Activated naive CD4-positive, alpha-beta T cell (primary cell): ENCODE measurements at places on chromosomes 2 and 18.

DNA sequence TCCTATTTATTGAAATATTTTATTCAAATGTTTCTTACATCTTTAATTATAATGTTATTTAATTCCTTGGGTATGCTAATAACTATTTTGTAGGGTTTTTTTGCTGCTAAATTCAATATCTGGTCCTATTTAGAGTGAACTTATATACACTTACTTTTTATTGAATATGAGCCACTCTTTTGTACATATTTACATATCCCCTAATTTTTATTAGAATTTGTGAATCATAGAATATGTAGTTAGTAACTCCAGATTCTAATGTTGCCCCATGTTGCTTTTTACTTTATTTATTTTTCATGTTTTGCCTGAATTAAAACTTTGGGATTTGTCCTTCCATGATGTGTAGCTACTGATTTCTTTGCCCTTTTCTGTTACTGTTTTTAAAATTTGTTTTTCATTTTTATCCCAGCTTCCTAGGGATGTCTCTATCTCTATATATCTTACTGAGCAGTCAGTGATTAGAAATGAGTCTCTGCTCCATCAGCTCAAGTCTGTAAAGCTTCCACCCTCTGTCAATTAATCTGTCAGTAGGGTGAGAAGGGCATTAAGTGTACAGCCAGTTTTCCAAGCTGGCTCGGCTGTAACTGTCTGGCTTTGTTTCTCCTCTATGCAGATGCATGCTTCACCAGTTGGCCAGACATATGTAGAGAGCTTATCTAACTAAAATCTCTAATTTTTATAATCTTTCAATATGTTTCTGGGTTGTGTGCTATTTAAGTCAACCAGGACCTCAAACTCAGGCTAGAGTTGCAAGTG is 256.9 kb downstream of the CDH19 start:
- DNase-seq: no peak

GRCh38 chr18:53850902-53851301 is 373.6 kb downstream of the MBD2 start:
- DNase-seq: no peak

DNA sequence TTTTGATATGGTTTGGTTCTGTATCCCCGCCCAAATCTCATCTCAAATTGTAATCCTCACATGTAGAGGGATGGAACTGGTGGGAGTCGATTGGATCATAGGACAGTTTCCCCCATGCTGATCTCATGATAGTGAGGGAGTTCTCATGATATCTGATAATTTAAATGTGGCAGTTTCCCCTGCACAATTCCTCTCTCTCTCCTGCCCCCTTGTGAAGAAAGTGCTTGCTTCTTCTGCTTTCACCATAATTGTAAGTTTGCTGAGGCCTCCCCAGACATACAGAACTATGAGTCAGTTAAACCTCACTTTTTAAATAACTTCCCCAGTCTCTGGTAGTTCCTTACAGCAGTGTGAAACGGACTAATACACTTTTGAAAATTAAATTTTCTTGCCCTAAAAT is 12.3 kb upstream of the KCNJ3 start:
- no peak for DNase-seq

- DNase-seq: no peak
Observed at GRCh38 chr2:36650031-36650829, 46.3 kb upstream of the VIT start.

DNA sequence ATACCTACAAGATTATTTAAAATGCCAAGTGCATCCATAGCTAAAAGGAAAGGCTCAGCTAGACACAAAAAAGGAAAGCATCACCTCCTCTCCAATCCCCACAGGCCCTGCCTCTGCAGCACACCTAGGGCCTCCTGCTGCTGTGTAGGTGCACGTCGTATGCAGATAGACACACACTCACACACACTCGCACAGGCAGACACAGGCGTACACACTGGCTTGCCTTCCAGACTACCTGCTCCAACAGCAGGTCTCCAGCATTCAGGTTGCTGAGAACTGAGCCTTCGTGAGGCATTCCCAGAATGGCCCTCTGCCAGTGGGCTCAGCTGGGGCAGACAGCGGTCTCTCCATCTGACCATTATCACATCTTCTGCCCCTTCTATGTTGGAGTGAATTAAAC is 35.3 kb upstream of the FRZB start:
- no peak for DNase-seq

DNA sequence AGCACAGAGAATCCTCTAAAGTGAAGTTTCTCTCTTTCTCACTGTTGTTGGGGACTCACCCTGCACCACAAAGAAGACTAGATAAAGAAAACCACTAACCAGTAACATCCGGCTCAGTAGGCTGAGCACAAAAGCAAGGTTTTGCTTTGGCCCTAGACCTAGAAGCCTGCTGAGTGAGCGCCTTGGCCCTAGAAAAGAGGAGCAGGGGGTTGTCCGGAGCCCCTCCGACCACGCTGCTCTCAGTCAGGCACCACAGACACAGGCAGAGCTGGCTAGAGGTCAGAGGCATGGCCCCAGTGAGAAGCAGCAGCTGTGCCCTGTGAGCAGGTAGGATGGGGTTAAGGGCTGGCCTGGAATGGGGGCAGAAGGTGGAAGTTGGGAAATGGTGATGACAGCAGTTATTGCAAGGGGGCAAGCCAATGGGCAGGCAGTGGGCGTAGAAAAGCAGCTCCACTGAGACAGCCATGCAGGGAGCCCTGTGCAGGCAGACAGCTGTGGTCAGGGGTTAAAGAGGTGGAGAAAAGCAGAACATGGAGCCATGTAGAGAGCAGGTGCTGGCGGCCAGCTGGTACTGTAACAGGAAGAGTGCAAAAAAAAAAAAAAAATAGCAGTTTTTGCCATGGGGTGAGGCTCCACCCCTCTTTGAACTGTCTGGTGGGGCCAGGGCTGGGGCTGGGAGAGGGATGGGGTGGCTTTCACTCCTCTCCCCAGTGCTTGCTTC is 36.9 kb upstream of the SLC14A1 start:
- no peak for DNase-seq

GRCh38 chr2:63225964-63226686 is 175.5 kb downstream of the OTX1 start:
- DNase-seq: no peak

- no peak for DNase-seq
Observed at GRCh38 chr2:45256173-45256866, 247.1 kb upstream of the SIX2 start.

GRCh38 chr2:191538334-191538903 is 139.5 kb upstream of the NABP1 start:
- DNase-seq: no peak
